ENCODE measurements at places on chromosomes 5 and 9.
A peak's percentile ranks its signal among the peaks of the same experiment; 100 is the strongest.

DNA sequence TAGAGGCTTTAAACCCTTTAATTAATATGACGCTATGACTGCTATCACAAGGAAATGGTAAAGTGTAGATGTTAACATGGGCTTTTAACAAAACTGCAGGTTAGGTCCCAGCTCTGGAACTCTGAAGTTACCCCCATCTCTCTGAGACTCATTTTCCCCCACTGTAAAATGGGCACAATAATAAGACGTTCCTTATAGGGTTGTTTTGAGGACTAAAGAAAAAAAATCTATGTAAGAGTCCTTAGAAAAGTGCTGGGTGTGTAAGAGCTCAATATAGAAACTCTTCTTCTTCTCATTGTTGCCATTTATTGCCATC lies 45.8 kb upstream of the STK32A start:
- no peak for DNase-seq

GRCh38 chr5:12080761-12081160 lies 176.5 kb upstream of the CTNND2 start:
- no peak for DNase-seq

DNA sequence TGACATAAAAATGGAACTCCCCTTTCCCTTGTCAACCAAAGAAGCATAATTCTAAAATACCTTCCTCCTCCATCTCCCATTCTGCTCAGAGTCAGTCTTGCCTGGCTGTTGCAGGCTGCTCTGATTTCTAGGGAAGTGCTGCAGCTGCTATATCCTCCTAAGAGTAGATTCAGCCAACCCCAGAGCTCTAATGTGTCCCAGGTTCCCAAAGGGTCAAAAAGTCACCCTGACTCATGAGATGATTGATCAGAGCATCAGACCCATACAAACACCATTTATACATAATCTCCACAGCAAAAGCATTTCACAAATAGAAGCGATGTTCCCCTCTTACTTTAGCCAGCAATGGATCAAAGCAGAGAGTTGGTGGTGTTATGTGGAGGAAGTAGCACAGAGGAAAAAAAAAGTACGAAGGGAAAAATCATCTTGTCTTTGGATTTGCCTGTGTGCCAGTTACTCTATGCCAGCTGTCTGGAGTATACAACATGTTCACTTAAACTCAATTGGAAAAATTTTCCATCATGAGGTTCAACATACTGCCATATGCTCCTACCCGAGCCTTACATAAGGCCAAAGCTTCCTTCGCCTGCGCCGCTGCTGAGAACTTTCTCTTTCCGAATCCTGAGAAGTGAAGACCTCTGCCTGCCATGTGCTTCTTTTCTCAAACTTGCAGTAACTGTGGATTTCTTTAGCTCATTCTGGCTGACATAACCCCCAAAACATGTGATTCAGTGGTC lies 258.0 kb downstream of the TLE4 start:
- no peak for DNase-seq

DNA sequence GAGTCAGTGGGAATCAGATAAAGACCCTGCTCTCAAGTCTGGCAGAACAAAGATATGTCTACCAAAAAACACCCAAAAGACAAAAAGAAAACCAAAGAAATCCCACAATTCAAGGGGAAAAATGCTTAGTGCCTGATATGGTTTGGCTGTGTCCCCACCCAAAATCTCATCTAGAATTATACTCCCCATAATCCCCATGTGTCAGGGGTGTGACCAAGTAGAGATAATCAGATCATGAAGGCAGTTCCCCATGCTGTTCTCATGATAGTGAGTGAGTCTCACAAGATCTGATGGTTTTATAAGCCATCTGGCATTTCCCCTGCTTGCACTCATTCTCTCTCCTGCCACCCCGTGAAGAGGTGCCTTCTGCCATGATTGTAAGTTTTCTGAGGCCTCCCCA lies 13.4 kb downstream of the FBXO10 start:
- no peak for DNase-seq

- peak; percentile 57 for DNase-seq
These were observed 3.9 kb upstream of the GNAQ start for GRCh38 chr9:78035383-78035993.

DNA sequence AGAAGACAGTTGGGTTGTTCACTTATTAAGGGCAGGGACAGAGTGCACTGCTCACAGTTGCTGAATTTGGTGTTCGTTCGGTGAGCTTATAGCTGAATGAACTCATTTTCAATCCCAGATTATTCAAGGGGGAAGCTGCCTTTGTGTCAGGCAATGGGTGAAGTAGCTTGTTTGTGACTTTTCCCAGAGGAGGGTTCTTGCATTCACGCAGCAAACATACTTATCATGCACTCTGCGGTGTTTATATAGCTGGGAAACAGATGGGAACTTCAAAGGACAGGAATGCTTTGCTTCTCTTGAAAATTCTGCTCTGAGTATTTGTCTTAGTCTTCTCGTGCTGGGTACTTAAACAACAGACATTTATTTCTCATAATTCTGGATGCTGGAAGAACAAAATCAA lies 64.7 kb upstream of the ABCA1 start:
- no peak for DNase-seq

- DNase-seq, result no peak
These were observed 44.6 kb upstream of the SLC25A51 start for GRCh38 chr9:37948417-37948980.

DNA sequence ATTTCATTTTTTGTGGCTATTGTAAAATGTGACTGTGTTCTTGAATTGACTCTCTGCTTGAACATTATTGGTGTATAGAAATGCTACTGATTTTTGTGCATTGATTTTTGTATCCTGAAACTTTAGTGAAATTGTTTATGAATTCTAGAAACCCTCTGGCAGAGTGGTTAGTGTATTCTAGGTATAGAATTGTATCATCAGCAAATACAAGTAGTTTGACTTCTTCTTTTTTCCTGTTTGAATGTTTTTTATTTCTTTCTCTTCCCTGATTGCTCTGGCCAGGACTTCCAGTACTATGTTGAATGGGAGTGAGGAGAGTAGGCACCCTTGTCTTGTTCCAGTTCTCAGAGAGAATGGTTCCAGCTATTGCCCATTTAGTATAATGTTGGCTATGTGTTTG lies 88.8 kb upstream of the HMHB1 start:
- no peak for DNase-seq

DNA sequence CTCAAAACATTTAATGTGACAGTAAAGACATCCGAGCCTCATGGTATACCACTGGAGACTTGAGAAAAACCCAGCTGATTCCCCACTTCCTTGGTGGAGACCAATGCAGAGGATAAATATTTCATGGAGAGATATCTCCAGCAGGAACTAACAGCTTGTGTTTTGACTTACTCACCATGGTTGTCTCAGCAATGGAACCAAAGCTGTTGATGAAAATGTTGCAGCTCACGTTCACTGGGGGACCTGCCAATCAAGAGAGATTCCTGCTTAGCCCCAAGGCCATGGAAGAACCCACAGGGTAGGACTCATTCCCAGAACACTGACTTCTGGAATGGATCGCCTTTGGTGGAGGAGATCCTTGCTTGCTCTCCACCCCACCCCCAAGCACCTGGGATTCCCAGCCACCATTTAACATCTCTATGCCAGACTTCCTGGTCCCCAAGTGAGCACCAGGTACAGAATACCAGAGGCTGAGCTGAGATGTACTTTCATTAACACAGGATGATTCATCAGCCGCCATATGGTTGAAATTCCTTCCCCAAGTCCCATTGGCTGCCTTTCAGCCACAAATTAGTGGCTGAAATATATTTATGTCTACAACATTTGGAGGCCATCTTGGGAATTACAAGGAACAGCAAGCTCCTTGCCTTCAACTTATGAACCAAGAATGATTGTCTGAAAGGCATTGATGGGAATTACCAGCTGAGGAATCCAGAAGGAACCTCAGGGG lies 37.9 kb downstream of the GLRA1 start:
- DNase-seq, result no peak

DNA sequence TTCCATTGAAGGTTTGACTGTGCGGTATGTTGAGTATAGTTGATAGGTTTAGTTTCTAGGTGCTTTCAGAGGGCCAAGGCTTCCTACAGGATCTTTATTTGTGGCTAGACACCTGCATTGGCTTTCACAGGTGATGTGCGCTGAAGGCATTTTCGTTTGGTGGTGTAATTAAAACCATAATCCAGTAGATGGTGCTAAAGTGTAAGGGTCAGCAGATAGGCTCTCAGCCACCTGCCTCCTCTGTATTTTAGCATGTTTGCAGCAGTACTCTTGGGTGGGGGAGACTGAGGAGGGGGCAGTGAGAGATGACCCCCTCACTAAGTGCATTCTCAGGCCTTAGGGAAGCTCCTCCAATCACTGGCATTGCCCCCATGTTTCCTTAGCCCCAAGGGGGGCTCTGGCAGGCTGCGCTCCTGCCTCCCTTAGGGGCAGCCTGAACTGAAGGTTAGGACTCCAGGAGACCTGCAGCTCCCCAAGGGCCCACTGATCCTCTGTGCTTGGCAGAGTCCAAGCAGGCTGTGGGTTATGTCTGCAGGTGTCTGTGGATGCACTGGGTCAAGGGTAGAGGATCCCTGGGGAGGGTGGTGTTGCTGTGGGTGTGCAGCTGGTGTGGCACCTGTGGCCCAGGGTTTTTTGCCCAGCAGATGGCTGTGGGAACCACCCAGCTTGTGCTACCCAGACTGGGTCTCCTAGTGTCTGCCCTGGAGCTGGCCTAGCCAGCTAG lies 23.4 kb downstream of the CDK20 start:
- DNase-seq, result no peak

- DNase-seq, result no peak
These were observed 41.6 kb upstream of the ALDOB start for GRCh38 chr9:101477214-101477613.

GRCh38 chr9:114908104-114908622 lies 22.2 kb downstream of the TNFSF8 start:
- no peak for DNase-seq

DNA sequence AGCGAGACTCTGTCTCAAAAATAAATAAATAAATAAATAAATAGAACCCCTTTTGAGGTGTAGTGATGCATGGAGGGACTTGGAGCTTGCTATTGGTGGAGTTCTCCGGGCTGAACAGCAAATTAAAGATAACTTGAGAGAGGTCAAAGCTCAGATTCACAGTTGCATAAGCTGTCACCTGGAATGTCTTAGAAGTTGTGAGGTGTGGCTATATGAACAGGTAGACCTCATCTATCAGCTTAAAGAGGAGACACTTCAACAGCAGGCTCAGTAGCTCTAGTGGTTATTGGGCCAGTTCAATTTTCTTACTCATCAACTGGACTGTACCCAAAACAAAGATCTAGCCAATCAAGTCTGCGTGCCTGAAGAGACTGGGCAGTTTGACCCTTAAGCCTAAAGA lies 11.7 kb upstream of the STING1 start:
- no peak for DNase-seq

GRCh38 chr5:127216898-127217675 lies 73.5 kb upstream of the MEGF10 start:
- no peak for DNase-seq

DNA sequence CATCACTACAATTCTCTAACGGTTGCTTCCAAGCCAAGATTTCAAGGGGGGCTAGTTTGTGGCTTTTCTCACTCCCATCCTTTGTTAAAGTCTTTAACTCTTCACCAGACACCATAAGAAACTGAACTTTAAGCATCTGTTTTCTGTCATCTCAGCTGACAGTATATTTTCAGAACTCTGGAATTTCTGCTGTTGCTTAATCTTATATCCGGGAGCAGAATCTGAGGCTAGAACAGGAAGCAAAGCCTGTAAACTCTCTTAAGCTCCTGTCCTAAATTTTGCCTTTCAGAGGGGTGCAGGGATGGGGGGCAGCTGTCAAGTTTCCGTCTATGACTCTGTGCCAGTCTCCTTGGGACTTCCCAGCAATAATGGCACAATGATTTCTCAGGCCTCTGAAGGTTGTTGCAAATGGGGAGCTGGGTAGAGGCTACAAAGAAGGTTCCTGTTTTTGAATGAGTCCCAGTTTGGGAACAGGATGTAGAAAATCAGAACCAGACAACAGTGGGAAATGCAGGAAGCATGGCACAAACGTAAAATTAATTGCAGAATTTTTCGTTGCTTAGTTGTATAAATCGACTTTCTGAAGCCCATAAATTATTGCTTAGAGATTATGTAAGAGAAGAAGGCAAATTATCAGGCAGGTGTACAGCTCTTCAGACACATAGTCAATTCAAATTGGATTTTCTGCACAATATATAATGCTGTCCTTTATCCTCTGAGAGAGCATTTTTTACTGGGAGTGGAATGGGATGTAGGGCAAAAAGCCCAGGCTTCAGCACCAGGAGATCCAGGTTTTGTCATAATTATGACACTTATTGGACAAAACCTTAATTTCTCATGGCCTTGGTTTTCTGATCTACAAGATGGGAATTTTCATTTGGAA lies 430.9 kb downstream of the DMAC1 start:
- DNase-seq, result no peak

DNA sequence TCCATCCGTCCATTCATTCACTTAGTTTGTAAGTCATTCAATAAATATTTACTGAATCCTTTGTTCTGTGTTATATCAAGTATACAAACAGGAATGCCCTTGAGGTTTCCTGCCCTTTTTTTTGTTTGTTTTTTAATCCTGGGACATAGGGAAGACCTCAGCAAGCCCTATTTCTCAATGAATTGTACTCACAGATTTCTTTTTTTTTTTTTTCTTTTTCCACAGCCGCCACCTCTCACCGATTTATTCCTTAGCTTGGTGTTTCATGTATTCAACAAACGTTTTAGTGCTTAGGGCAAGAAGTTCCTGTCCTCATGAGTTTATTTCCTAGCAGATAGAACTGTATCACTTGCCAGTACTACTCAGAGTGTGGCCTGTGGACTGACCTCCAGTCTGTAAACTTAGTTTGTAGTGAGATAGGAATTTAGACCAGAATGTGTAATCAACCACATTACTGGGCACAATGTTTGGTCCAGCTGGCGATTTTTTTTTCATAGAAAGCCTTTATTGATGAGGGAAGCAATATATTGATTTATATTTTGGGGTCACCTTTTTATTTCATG lies 35.4 kb upstream of the C5orf47 start:
- DNase-seq, result no peak

DNA sequence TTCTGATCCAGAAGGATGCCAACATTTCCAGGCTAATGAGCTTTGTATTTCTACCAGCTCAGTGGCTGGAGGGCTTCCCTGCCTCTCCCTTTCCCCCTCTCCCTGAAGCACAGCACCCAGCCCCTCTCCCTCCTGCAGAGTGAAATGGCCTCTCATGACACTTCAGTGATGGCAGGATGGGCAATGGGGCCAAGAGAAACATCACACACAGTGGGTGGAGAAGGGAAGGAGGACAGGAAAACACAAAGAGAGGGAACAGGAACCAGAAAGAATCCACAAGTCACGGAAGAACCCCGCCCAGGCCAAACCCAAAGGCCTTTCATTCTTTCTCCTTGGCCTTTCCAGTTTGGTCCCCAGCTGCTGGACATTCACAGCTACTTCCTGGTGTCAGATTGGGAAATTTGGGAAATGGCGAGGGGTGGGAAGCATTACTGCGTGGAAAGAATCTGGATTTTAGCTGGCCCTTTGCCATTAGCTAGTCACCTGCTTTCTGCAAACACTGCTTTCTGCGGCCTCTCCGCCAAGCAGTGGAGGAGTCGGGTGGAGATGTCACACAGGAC lies 82.6 kb downstream of the GLDC start:
- no peak for DNase-seq

- DNase-seq, result no peak
These were observed 157.0 kb downstream of the FAM114A2 start for GRCh38 chr5:153881687-153882086.

- DNase-seq, result no peak
These were observed 21.9 kb downstream of the FGF18 start for GRCh38 chr5:171441246-171441791.

GRCh38 chr9:68947015-68947414 lies 66.9 kb downstream of the PRKACG start:
- no peak for DNase-seq

- peak; percentile 32 for DNase-seq
These were observed 32.6 kb upstream of the PRRC2B start for GRCh38 chr9:131361202-131361833.

GRCh38 chr5:81819556-81820317 lies 68.8 kb upstream of the SSBP2 start:
- no peak for DNase-seq
